ENCODE measurements at places on chromosomes 7 and 10.

DNA sequence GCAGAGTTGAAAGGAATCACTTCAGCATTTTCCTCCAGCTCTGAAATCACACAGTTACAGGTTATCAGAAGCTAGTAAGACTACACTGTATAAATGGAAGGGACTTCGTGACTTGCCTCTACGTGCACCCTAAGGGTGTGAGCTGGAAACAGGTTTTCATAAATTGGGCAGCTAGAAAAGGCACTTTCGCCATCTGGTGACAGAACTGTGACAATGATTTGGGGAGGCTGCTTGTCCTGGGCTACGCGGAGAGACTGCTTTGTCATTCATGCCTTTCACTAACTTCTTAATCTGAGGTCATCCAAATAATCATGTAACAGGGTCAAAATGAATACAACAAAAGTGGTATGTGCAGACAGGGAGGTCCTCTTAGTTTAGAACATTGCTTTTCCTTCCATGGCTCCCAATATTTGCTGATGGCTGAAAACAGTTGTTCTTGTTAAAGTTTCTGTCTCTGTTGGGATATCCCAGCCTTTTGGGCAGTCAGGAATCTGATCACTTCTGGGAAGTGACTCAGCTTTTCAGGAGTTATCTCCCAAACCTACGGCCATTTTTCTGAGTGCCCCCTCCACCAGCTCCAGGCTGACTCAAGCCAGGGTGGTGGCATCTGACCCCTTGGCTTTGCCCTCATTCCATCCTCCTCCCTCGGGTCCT is 17.8 kb downstream of the VWC2 start:
- DNase-seq: no peak

DNA sequence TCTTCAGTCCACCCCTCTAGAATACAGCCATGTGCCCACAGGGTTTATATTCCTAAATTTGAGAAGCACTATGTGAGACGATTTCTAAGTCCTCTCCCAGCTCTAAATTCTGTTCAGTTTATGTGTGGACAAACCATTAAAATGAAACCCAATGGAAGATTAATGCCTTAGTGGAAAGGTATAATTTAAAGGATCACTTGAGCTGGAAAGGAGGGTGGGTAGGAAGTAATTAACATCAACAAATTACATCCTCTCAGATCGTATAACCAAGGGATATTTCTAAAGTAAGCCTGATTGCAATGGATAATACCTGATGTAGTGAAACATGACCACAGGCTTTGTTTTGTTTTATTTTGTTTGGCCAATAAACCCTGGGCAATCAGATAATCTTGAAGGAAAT is 511.0 kb upstream of the COBL start:
- no peak for DNase-seq

DNA sequence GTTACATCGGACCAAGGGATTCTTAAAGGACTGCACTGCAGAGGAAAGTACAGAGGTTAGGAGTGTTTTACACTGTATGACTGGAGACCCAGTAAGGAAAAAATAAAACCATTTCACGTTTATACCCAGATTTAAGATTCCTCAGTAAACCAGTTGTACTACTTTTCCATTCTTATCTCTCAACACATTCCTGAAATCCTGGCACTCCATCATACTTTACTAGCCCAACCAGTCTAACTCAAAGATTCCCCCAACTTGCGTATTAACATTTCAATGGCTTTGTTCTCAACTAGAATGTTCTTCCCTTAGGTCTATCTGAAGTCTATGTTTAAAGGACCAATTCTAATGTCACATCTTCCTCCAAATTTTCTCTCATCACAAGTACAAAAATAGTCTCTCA is 8.0 kb downstream of the CCDC186 start:
- no peak for DNase-seq

GRCh38 chr10:61064356-61064755 is 120.4 kb upstream of the RHOBTB1 start:
- no peak for DNase-seq

DNA sequence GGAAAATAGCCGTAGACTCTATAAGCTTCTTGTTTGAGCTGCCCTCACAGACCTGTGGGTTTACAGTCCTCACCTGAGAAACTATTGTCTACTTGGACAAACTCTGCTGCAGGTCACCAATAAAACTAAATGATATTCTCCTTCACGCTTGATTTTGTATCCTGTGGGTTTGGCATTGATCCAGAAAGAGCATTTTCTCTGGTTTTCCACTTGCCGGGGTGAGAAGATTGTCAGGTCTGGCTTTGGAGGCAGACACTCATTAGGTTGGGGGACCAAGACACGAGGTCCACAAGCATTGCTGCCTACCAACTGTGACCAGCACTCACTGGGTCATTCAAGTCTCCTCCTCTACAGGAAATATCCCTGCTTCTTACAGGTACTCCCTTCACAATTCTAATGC is 68.5 kb downstream of the CDC14C start:
- DNase-seq: no peak
